SHP77 (cell line): ENCODE measurements at places on chromosomes 7 and 10.
A peak's percentile ranks its signal among the peaks of the same experiment; 100 is the strongest.

GRCh38 chr7:95180-95862, 97.0 kb upstream of the FAM20C start:
- no peak for DNase-seq

GRCh38 chr10:101405001-101405400, 51.0 kb downstream of the BTRC start:
- no peak for DNase-seq

- DNase-seq: no peak
Measured at GRCh38 chr7:86964973-86965726, 94.3 kb downstream of the ELAPOR2 start.

GRCh38 chr10:88372881-88373592, 210.1 kb downstream of the RNLS start:
- no peak for DNase-seq

DNA sequence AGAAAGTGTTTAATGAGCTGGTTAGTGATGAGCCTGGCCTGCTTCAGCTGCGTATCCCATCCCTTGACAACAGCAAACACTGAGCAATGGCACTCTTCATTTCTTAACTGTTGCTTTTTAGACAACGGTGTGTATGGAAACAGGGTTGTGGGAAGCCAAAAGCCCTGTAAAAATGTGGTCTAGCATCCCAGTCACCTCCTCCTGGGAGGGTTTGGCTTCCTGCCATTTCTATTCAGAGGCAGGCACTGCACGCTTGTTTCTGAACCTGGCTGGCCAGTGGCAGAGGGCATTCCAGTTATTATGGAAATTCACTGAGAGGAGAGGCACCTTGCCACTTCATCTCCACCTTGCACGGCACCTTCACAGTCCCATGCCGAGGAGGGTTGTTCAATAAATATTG, 123.0 kb upstream of the ADARB2 start:
- DNase-seq: peak; percentile 6

DNA sequence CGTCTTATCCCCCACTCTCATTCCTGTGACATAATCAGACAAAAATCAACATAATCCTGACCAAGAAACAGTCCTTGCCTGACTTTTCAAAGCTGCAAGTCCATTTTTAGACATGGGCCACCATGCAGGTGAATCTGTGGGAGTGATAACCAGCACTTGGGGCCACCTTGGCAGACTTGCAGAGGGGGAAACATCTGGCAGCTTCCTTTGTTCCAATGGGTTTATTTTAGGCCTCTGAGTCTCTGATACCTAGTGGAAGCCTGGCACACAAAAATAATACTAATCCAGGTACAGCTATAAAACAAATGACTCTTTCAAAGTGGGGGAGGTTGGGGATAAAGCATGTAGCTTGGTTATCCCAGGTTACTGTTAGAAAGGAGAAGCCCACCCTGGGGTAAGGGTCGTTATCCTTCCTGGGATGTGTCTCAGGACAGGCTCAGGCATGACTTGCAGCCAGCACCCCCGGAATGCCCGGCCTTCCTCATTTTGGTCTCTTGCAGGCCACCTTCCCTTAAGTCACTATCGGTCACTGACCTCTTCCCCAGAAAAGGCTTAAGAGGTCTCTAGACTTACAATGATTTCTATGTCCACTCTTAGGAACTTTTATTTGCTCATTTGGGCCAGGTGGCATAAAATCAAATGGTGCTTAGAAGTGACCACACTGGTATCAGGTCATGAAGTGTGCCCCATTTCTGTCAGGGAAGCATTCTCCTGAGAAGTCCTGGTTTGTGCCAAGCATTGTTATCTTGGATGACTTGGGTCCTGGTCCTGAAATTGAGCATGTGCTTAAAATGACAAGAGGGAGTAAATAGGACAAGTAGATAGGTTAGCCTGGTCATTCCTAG, 37.6 kb downstream of the EEPD1 start:
- no peak for DNase-seq

- no peak for DNase-seq
Measured at GRCh38 chr7:44309271-44310091, 15.9 kb downstream of the CAMK2B start.

DNA sequence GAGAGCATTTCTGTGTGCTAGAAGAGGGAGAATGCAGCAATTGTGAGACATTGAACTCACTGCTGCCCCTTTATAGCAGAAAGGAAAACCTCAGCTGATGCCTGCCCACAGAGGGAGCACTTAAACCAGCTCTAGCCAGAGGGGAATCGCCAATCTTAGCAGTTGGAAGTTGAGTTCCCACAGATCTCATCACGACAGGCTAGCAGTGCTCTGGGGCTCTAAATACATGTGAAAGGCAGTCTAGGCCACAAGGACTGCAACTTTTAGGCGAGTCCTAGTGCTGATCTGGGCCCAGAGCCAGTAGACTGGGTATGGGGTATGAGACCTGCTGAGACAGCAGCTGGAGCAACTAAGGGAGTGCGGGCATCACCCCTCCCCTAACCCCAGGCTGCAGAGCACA, 25.2 kb upstream of the PRR15 start:
- no peak for DNase-seq

- DNase-seq: no peak
Measured at GRCh38 chr7:105644937-105645336, 63.6 kb upstream of the EFCAB10 start.

GRCh38 chr7:26182283-26182682, 18.3 kb downstream of the HNRNPA2B1 start:
- no peak for DNase-seq

GRCh38 chr10:104247513-104248146, 7.1 kb upstream of the GSTO1 start:
- DNase-seq: no peak

- DNase-seq: no peak
Measured at GRCh38 chr7:69826283-69826682, 228.0 kb downstream of the AUTS2 start.

- no peak for DNase-seq
Measured at GRCh38 chr7:155948423-155948822, 136.2 kb upstream of the SHH start.

DNA sequence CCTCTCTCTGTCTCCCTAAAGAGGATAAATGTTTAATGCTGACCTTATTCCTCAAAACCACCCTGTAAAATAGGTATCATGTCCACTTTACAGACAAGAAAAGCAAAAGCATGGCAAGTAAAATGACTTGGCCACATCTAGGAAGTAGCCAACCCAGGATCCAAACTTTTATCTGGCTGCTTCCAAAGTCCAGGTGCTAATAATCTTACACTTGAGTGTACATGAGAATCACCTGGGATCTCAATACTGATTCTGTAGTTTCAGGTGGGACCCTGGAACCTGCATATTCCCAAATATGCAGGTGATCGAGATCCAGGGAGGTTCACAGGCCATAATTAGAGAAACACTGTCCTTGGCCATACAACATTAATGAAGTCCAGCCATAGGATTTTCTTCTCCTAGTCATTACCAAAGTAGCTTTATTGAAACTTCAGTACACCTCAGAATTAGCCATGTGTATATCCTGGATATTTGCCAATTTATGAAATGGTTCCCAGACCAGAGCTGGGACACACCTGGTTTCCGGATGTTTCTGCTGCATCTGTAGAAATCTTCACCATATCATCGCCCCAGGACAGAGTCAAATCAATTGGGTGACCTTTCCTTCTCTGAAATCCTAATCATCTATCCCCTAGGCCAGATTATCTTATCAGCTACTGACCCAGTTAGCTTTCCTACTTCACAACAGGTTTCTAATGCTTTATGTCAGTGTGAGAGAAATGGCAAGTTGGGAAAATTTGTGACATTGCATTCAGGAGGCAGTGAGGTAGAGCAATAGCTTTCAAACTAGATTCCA, 119.1 kb upstream of the KMT2E start:
- no peak for DNase-seq

GRCh38 chr10:74822521-74823089, 3.8 kb upstream of the KAT6B start:
- no peak for DNase-seq

GRCh38 chr10:93835770-93836169, 58.0 kb upstream of the SLC35G1 start:
- no peak for DNase-seq

- DNase-seq: no peak
Measured at GRCh38 chr10:131027256-131027655, 284.3 kb downstream of the TCERG1L start.

GRCh38 chr10:63836666-63837442, 315.7 kb downstream of the REEP3 start:
- no peak for DNase-seq

DNA sequence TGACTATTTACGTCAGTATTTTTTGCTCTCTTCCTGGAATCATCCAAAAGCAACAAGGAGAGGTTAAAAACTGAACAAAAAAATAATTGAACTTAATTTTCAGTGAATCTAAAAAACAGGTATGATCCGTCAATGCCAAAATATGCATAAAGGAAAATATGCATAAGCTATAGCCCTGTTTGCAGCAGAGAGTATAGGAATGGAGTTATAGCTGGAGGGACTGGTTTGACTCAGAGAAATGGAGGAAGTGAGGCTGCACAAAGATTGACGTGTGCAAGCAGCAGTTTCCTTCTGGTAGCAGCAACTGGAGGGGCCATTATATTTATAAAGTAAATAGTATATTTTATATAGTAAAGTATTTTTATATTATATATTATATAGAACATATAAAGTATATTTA, 37.1 kb downstream of the GNG11 start:
- no peak for DNase-seq

GRCh38 chr10:80855348-80855971, 317.8 kb downstream of the SH2D4B start:
- DNase-seq: no peak

DNA sequence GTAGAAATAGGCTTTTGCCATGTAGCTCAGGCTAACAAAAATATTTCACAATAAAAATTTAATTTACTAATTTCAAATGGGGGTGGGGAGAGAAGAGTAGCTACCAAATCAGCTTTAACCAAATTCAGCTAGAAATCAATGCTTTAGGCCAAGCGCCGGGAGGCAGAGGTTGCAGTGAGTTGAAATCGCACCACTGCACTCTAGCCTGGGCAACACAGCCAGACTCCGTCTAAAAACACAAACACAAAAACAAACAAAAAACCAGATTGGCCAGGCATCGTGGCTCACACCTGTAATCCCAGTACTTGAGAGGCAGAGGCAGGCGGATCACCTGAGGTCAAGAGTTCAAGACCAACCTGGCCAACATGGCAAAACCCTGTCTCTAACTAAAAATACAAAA, 9.4 kb downstream of the UBE2H start:
- DNase-seq: no peak

GRCh38 chr10:68950598-68950997, 5.4 kb upstream of the DDX21 start:
- no peak for DNase-seq

DNA sequence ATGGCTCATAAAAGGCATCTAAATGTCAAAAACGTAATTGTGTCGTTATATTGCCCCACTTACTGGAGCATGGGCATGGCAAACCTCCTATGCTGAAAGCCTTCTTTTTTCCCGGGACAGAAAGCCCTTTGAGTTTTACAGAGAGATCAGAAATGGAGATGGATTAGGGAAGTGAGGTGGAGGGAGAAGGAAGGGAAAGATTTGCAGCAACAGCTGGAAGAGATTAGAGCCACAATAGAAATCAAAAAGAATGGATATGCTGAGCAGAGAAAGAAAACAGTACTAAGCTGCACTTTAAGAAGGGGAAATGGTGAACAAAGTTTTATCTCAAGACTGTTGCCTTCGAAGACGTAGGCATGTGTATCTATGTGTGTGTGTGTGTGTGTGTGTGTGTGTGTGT, 97.2 kb upstream of the PCGF5 start:
- DNase-seq: no peak

DNA sequence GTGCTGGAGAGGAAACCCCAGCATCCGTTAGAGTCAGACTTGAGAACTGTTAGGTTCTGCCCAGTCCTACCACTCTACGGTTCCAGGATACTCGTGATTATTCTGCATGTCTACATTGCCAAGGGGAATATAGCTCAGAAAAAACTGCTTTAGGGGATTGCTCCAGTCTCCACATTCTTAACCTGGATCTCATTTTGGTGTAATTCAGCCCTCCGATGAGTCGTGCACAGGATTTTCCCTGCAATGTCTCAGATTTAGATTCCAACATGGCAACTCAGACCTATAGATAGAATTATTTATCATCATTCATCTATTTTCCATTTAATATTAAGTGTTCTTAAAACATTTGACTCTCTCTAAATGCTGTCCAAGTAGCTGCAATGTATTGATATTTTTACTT, 121.1 kb upstream of the ZEB1 start:
- DNase-seq: no peak

- DNase-seq: no peak
Measured at GRCh38 chr7:101924171-101924570, 106.7 kb downstream of the CUX1 start.

DNA sequence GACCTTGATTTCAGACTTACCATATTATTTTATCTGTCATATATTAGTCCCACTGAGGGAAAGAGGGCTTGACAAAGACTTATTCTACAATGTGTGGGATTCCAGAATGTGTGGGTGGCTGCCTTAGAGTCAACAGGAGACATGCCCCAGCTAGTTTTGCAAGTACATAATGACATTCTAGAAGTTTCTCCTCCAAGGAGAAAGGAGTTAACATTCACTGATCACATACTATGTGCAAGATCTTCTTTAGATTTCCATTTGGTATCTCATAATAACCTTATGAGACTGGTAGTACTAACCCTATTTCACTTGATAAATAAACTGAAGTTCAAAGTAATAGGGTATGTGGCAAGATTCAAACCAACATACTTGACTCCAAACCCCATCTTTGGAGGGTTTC, 25.2 kb downstream of the IRF5 start:
- no peak for DNase-seq

DNA sequence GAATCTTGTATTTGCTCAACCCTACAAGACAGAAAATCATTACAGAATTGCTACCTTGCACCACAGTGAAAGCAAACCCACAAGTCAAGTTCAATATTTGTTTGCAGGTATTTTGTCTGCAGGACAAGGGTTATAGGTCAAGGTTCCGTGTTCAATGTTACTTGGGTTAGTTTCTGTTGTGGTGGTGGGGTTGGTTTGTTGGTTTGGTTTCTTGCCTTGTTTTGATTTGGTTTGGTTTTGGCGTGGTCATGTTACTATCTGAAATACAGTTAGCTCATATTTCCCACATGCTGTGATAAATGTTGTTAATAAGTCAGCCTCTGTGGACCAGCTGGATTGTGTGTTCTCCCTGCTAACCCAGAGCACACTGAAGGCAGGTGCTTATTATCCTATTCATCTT, 75.6 kb upstream of the INSIG1 start:
- DNase-seq: no peak

GRCh38 chr7:14773729-14774271, 128.8 kb downstream of the DGKB start:
- DNase-seq: no peak

DNA sequence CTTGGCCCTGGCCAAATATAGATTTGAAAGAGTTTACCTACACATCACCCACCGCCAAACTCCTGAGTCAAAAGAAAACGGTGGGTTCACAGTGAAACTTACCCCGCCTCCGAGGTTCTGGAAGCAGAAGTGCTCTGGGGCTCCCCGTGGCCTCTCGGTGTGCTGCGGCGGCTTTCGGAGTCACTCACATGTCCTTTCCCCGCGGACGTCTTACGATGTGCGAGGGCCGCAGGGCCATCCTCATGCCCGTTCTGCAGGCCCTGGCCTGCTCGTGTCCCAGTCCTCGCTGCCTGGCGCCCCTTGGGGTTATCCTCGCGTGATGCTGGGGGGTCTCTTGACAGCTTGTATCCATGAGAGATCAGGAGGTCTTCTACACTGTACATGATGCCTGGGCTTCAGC, 12.0 kb downstream of the JCAD start:
- no peak for DNase-seq

- no peak for DNase-seq
Measured at GRCh38 chr10:33521062-33521461, 186.6 kb upstream of the NRP1 start.
